ENCODE measurements at places on chromosomes 6 and 20.

GRCh38 chr20:62742979-62743776 is 34.5 kb downstream of the NTSR1 start:
- DNase-seq: no peak

DNA sequence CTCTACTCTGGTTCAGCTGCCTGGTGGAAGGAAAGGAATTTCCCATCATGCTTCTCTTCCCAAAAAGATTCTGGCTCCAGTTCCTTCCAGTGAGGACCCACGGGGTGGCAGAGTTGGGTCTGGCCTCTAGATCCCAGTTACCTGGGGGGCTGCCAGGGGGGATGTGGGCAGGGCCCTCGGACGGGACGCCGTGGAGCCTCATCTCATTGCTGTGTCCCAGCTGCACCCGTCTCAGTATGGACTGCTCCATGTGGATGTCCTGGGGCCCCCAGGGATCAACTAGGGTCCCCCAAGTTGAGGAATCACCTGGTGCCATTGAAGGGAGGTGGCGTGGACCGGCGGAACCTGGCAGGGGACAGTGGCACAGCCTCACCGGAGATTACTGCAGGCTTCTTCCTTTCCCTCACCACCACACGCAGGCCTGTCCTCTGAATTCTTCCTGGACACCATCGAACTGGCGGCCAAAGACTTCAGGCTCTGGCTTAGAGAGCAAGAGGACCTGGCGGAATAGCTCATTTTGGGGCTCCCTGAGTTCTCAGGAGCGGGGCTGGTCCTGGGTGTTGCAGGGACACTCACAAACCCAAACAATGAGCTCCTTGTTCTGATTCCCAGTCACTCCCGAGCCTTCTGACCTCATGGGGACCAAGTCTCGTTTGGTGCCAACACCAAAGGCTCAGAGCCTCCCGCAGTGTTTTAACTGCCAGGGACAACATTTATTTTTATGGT is 8.5 kb downstream of the ZBP1 start:
- DNase-seq: peak; percentile 1

GRCh38 chr20:58583176-58583575 is 67.9 kb upstream of the STX16 start:
- DNase-seq: no peak

DNA sequence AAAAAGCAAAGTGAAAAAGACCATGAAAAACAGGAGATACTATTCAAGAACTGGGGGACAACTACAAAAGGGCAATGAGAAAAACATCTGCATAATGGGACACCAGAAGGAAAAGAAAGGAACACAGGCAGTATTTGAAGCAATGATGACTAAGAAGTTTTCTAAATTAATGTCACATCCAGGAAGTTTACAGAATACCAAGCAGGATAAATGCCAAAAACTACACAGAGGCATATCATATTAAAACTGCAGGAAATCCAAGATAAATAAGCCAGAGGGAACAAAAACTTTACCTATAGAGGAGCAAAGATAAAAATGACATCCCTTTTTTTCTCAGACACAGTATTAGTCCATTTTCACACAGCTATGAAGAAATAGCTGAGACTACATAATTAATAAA is 193.0 kb downstream of the ERMARD start:
- no peak for DNase-seq

DNA sequence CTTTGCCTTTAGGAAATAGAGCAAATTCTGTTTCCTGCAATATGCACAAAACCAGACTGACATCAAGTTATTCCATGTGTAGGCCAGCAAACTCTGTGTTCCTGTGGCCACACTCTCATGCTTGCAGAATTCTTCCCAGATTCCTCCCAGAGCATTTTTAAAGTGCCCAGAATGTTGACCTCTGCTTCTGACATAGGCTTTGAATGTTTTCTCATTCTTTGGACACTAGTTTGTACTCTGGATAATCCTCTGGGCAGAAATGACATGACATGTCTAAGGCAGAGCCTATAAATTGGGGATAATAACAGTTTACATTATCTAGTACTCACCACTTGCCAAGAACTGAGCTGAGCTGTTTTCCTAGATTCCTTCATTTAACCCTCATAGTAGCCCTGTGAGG is 9.2 kb upstream of the EFHC1 start:
- no peak for DNase-seq

DNA sequence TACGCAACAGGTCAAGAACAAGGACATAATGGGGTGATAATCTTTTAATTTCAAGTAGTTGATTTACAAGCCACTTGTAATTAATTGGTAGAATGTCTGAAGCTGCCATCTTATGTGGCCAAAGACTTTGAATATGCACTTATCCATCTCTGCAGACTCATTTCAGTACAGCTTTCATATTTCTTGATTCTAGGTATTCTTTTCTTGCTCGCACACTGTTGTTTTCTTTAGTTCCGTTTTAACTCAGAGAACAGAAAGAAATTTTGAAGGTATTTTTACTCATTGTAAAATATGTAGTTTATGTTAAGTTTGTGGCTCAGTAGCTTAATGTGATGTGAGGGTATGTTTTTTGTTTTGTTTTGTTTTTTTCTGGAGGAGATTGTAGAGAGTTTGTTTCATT is 73.9 kb downstream of the UBR2 start:
- DNase-seq: no peak

Measured in BE2C (cell line).